ENCODE measurements at places on chromosomes 1 and 21.
A peak's percentile ranks its signal among the peaks of the same experiment; 100 is the strongest.

- no peak for DNase-seq
These were observed 9.8 kb upstream of the CAPZB start for GRCh38 chr1:19495000-19495656.

DNA sequence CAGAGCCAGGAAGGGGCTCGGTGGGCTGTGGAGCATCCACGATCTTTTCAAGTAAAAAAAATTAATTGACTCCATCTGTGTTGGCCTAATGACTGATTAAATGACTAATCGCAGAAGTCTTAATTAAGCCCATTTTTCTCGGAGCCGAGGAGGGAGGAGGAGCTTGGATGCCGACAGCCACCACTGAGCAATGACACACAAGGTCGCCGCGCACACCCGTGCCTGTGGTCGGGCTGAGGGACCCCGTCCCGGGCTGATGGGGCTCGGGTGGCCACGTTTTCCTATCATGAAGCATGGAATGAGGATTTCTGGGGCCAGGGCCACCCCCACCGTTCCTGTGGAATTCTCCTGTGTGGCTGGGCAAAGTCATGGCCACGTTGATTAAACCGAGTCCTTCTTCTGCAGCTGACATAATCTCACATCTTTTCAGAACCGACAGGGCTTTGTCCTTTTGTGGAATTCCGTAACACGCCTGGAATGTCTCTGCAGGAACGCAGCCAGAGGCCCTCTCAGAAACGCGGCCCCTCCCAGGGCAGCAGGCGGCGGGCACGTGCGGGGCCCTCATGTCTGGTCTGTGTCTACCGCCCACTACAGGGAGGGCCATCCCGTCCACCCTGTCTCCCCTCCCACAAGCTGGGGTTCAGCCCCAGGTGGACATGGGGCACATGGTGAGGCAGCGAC, 60.7 kb downstream of the MORN1 start:
- peak; percentile 91 for DNase-seq

GRCh38 chr1:43549921-43550597, 19.4 kb downstream of the PTPRF start:
- DNase-seq = no peak

- DNase-seq = no peak
These were observed 6.2 kb downstream of the ILDR2 start for GRCh38 chr1:166969074-166969677.

GRCh38 chr1:46533179-46533864, 18.1 kb downstream of the KNCN start:
- DNase-seq = peak; percentile 48

GRCh38 chr1:35927472-35927871, 3.4 kb upstream of the AGO3 start:
- DNase-seq = no peak

DNA sequence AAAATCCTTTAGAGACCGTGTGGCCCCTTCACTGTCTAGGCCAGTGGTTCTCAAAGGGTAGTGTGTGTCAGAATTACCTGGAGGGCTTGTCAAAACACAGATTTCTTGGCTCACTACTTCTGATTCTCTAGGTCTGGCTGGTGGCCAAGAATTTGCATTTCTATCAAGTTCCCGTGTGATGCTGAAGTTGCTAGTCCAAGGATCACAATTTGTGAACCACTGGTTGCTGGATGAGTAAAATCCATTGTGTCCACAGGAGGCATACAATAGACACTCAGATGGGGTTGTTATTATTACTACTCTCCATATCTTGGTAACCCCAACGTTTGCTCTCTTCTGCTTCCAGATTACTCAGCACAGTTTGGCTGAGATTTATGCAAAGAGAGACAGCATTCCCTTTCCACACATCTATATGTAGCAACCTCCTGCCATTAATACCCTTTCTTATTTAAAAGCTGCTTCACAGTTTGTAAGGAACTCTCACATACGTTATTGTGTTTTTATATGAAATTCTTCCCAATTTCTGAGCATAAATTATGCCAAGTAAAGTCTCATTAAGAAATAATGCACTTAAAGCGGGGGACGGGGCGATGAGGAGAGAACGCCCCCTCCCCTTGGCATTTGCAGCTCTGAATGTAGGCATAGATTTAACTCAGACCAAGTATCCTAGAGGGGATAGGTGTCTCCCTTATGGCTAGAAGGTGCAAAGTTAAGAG, 720 bp upstream of the TMCC2 start:
- peak; percentile 38 for DNase-seq

DNA sequence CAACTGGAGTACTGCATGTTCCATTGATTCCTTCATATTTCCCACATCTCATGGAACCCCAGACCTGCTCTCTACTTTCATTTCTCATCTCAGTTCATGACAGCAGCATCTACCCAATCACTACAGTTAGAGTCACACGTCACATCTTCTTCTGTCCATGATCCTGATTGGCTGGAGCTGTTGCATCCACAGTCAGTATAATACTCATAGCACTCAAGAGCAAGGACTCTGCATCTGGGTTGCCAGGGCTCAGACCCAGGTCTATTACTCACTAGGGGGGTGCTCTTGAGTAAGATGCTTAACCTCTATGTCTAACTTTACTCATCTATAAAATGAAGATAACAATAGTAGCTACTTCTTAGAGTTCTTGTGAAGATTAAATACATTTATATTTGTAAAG, 4.4 kb upstream of the XPR1 start:
- no peak for DNase-seq

DNA sequence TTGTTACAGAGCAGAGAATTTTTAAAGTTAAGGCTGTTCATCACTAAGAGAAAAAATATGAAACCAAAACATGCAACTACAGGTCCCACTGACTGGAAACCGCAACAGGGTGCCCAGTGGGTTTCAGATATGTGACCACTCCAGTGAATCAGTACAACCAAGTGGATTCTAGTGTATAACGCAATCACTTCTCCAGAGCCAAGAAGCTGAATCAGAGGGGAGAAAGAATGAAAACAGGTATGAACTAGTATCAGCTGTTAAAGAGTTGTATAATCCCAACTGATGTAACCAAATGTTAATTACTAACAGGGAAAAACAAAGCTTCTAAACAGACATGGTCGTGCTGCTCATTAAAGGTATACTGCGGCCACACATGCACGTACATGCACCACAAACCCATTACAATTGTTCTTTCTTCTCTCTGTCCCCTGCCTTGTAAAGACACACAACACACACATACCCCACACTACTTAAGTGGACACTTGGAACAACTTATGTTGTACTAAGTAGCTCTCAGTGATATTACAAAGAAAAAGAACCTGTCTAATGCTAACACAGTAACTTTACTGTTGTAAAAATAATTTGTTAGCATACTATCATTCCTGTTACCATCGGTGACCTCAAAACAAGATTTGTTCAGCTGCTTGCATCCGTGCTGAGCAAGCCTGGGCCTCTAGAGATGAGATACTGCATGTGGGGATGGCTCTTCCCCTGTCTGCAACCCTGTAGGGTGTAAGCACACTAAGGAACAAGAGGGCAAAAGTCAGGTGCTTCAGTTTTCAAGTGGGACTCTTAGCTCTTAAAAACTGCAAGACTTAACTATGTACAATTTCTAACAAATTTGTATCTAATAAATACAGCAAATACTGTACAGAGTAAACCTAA, 74.2 kb downstream of the PTPN14 start:
- peak; percentile 91 for DNase-seq

DNA sequence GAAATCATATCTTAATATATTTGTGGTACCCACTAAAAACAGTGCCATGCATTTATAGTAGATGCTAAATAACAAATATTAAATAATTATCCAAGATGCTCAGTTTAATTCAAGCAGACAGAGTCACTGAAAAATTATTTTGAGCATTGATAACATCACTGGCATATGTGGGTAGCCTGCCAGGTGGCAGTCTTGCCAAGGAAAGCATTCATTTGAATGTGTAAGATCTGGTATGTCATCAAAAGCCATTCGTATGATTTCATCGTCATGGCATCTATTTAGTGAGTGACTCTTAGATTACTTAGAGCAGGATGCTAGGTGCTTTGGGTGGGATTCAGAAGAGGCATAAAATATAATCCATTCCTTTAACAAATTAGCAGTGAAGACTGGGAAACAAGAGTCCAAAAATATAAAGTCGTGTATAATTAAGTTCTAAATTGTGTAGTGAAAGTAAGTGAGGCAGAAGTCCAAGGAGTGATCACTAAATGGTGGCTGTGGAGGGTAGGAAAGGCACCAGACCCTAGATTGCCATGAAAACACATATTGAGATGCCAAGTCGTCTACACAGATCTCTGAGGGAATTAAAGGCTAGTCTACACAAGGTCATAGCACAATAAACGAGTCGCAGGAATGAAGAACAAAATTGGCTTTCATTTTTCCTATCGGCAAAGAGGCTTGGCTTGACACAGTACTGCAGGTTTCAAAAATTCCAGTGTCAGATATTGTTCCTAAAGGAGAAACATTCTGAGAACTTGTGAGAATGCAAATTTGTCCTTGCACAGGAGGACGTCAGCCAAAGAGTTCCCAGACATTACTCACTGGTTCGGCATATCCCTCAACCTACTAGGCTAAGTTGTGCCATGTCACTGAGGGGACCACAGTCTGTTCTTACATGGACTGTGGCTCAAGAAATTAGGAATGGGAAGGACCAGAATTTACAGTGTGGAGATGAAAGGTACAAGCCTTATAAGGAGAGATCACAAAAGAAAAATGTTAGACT, 130.8 kb downstream of the LYPLAL1 start:
- DNase-seq = peak; percentile 94

GRCh38 chr1:159704481-159704880, 9.9 kb downstream of the CRP start:
- no peak for DNase-seq

GRCh38 chr1:236861560-236862218, 66.6 kb downstream of the MTR start:
- DNase-seq = no peak

GRCh38 chr21:32658524-32658923, 46.3 kb upstream of the CFAP298 start:
- no peak for DNase-seq

- no peak for DNase-seq
These were observed 131.3 kb downstream of the RGS7 start for GRCh38 chr1:241225741-241226140.

DNA sequence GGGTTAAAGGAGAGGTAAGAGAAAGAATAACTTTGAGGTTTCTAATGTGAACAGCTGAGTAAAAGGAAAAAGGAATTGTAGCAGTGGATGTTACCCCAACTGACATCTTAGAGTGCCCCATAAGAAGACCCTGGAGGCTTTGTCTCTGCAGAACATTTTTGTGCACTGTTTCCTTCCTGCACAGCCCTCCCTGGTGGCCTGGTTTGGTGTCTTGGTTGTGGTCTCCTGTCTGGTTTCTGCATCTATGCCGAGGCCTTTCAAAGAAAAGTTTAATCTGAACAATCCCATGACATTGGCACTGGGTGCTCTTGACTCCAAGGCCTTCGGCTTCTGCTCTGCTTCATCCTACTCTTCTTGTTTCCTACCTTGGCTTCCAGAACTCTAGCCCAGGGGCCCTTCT, 57.8 kb downstream of the RHOU start:
- DNase-seq = no peak

GRCh38 chr1:61050541-61051442, 31.6 kb upstream of the NFIA start:
- peak; percentile 8 for DNase-seq
